Activated T-helper 17 cell treated with anti-CD3 and anti-CD28 coated beads, Interleukin-2, amount 50 U/mL, for 72 hours (primary cell): ENCODE measurements at places on chromosomes 7 and 10. TPM values are rescaled to one million over a fixed set of nuclear protein-coding genes. Genes with fewer than 3 reads are reported as not detected.

FFAR4 gene
- not detected for total RNA-seq

CCL24 gene
- total RNA-seq, result not detected

C10orf120 gene
- not detected for total RNA-seq

EPO gene
- total RNA-seq, result not detected

- peak; percentile 97 for ATAC-seq
These were observed 9.1 kb upstream of the ASIC3 start for GRCh38 chr7:151038951-151039849.

GRCh38 chr7:130276796-130277762 is 10.4 kb downstream of the CPA2 start:
- ATAC-seq, result peak; percentile 90

GRCh38 chr7:132575419-132575981 is 770 bp downstream of the PLXNA4 start:
- ATAC-seq, result peak; percentile 61

GRCh38 chr7:33500703-33501701 is 371.6 kb downstream of the BBS9 start:
- no peak for ATAC-seq

- no peak for ATAC-seq
These were observed 174.5 kb upstream of the PRSS58 start for GRCh38 chr7:142432377-142432776.

- peak; percentile 70 for ATAC-seq
These were observed 72.1 kb downstream of the INHBA start for GRCh38 chr7:41630741-41631140.

DNA sequence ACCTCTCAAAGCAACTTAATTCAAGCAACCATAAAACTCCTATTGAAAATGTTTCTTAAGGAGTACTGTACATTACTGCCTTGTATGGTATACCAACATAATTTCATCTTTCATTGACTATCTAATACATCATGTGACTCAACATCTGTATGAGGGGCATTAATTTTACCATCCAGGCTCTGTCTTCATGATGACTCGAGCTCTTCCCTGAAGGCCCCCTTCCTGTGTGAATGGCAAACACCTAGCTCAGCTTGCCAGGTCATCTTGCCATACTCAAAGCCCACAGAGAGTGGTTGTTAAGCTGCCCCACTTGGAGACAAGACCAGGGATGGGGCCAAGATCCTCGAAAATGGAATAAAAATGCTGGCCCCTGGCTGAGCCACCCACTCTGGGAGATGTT is 82.4 kb downstream of the SGMS1 start:
- ATAC-seq, result no peak

DNA sequence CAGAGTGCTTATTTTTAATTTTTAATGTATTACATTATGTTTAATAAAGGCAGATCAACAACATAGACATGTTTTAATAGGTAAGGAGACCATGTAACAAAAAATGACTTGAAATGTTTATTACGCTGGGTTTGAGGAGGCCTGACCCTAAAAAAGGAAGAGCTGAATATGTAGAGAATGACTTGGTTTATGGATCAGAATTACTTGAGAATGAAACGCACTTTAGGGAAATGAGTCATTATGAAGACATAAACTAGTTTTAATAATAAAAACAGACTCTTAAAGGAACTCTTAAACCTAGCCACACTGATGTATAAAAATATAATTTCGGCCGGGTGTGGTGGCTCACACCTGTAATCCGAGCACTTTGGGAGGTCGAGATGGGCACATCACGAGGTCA is 56.5 kb downstream of the CTTNBP2 start:
- no peak for ATAC-seq

- no peak for ATAC-seq
These were observed 192.4 kb downstream of the SDK1 start for GRCh38 chr7:3493499-3493898.

DNA sequence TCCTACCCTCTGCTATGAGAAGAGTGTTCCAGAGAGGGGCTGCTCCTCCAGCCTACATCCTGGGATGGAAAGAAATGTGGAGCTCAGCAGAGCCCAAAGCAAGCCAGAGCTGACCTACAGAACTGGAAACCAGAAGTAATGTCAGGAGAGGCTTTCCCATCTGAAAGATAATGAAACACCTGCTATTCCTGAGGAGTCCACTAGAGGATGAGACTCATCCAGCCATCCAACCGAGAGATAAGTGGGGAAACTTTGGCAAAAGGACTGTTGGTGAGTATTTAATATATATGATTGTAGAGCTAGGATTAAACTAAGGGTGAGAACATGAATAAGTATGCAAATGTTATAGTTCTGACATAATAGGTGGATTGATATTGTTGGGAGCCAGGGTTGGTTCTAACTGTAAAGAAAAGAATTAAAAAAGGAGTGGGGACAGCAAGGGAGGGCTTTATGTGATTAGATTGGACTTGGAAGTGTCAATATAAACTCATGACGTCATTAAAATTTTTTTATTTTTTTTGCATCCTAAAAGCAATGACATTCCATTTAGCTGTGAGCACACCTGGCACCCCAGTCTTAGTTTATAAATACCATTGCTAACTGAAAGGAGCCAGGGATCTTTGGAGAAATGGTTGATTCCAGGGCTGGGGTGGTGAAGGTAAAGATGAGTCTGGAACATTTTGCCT is 312.8 kb upstream of the NFE2L3 start:
- ATAC-seq, result no peak
